Caco-2 (cell line): ENCODE measurements at places on chromosomes 2 and 18. TPM values are rescaled to one million over a fixed set of nuclear protein-coding genes. Genes with fewer than 3 reads are reported as not detected.

The CD226 gene
- total RNA-seq, result 0.02 TPM in 1 of 2 replicates, not detected in the other

DNA sequence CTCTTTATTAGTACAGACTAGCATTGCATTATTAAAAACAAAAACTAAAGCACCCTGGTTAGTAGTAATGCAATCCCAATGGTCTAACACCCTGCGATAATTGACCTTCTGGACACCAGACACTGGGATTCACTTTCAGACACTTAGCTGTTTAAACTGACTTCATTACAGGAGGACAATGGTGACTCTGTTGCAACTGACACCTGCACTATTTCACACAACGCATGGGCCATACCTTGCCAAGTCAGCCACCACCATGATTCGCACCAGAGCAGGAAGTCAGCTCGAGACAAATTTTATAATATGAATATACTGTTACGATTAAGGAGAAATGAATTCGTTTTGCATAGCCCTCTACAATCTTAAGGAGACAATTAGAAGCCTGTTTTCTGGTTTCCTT lies 150.7 kb downstream of the MEIS1 start:
- no peaks in the 10 kb centered on the region for H3K4me1 ChIP-seq
- H3K36me3 ChIP-seq, result no peaks in the 10 kb centered on the region
- H3K27ac ChIP-seq, result no peak overlapping the region
- H3K27me3 ChIP-seq, result no peaks in the 10 kb centered on the region; the same call in 1 of the 2 replicates

DNA sequence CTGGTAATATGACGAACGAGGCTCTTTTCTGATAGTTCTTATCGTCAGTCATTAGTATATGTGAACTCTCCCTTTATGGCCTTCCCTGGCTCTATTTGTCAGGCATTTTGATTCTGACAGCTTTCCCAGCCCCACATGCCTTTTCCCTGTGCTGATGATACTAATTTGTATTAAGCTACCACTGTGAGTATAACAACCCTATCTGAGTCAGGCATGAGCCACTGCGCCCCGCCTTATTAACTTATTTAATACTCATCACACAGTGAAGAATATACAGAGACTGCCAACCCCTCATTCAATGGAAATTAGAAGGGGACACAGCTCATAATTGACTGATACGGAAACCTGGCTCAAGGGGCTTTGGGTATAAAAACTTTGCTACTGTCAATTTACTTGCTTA lies 140.0 kb downstream of the NETO1 start:
- no peak overlapping the region for H3K27ac ChIP-seq
- no peak for DNase-seq
- H3K27me3 ChIP-seq, result no peaks in the 10 kb centered on the region
- H3K4me1 ChIP-seq, result no peaks in the 10 kb centered on the region
- H3K36me3 ChIP-seq, result no peaks in the 10 kb centered on the region

DNA sequence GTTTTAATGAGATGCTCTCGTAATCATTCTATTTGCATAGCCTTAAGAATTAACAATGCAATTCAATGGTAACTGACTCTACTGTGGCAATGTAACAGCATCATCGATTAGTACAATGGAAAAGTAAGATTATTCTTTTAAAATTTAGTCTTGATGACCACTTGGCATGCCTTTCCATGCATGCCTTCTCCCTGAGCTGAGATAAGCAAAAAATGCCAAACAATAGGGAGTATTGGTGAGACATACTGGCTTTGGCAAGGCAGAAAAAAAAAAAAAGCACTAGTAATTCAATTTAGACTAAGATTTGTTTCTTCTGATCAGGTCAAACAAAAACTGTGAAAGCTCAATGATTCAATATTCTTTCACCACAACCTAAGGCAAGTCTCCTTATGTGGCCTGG lies 110.8 kb upstream of the TRIB2 start:
- no peak overlapping the region for H3K4me3 ChIP-seq
- H3K27me3 ChIP-seq, result no peaks in the 10 kb centered on the region
- H3K36me3 ChIP-seq, result no peaks in the 10 kb centered on the region
- H3K4me1 ChIP-seq, result no peaks in the 10 kb centered on the region
- H3K27ac ChIP-seq, result no peak overlapping the region

The TCF7L1 gene
- total RNA-seq, result 27.7 and 29.0 TPM in 2 replicates

The KATNAL2 gene
- not detected in 2 replicates for total RNA-seq

- H3K36me3 ChIP-seq, result no peaks in the 10 kb centered on the region
- no peak overlapping the region for H3K27ac ChIP-seq
- no peaks in the 10 kb centered on the region for H3K4me1 ChIP-seq
- no peaks in the 10 kb centered on the region for H3K27me3 ChIP-seq
- H3K4me3 ChIP-seq, result no peak overlapping the region
- peak; percentile 7 for DNase-seq
Measured at GRCh38 chr18:43620936-43621335, 343.6 kb upstream of the SYT4 start.

The SDC1 gene
- total RNA-seq, result 23.5 and 24.3 TPM in 2 replicates

GRCh38 chr2:65420712-65421431 lies 11.5 kb downstream of the SPRED2 start:
- H3K27me3 ChIP-seq, result no peaks in the 10 kb centered on the region
- H3K4me1 ChIP-seq, result peaks cover 43% of the 10 kb centered on the region
- DNase-seq, result peak; percentile 66
- H3K27ac ChIP-seq, result peak overlapping the region; percentile 81

GRCh38 chr2:131828164-131828561 lies 300.5 kb downstream of the CCDC74A start:
- no peak for DNase-seq
- H3K36me3 ChIP-seq, result no peaks in the 10 kb centered on the region
- H3K4me1 ChIP-seq, result no peaks in the 10 kb centered on the region
- H3K4me3 ChIP-seq, result no peak overlapping the region
- H3K27ac ChIP-seq, result no peak overlapping the region
- no peaks in the 10 kb centered on the region for H3K27me3 ChIP-seq

DNA sequence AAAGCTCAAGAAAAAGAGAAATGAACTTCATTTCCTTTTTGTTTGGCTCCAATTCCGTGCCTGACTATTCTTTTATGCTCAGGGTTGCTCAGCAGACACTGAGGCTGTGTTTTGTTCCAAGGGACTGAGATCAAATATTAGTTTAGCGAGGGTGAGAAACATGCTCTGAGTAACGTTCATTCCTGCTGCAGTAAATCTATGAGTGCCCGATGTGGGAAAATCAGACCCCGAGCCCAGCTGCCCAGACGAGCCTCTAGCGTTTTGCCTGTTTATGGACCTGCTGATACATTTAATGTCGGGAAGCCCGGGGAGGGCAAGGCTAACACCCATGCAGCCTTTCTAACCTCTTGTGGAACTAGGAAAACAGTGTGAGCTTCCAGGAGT lies 119.2 kb downstream of the VAPA start:
- no peak for DNase-seq
- H3K4me3 ChIP-seq, result no peak overlapping the region
- no peaks in the 10 kb centered on the region for H3K27me3 ChIP-seq
- H3K36me3 ChIP-seq, result no peaks in the 10 kb centered on the region
- H3K27ac ChIP-seq, result no peak overlapping the region
- peaks cover 6% of the 10 kb centered on the region for H3K4me1 ChIP-seq

DNA sequence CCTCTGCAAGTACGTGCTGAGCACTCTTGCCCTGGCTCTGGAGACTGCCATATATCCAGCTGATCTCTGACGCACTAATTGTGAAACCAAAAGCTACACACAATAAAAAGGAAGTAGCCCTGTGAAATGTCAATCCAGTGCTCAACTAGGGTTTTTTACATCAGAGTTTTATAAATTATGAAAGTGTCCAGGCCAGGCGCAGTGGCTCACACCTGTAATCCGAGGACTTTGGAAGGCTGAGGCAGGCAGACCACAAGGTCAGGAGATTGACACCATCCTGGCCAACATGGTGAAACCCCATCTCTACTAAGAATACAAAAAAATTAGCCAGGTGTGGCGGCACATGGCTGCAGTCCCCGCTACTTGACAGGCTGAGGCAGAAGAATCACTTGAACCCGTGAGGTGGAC lies 24.5 kb upstream of the PEX13 start:
- no peaks in the 10 kb centered on the region for H3K4me1 ChIP-seq
- H3K4me3 ChIP-seq, result no peak overlapping the region
- H3K36me3 ChIP-seq, result no peaks in the 10 kb centered on the region
- no peak overlapping the region for H3K27ac ChIP-seq
- no peaks in the 10 kb centered on the region for H3K27me3 ChIP-seq

DNA sequence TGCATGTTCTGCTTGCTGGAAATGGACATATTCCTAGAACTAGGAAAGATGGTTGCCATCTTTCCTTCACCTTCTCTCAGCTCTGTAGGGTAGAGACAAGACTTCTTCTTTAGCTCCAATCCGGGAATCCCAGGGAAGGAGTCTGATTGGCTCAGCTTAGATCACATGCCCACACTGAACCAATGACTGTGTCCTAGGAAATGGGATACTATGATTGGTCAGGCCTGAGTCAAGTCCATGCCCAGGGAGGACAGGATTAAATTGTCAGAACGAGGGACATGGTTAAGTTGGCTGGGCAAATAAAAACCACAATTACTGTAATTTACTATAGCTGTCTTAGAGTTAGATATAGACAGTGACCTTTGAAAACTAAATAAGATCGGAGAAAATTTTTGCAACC lies 31.4 kb downstream of the SEMA4F start:
- no peaks in the 10 kb centered on the region for H3K4me1 ChIP-seq
- H3K4me3 ChIP-seq, result no peak overlapping the region
- no peak for DNase-seq
- no peak overlapping the region for H3K27ac ChIP-seq

- H3K4me3 ChIP-seq, result no peak overlapping the region
- DNase-seq, result no peak
- H3K27ac ChIP-seq, result no peak overlapping the region
- H3K36me3 ChIP-seq, result no peaks in the 10 kb centered on the region
- H3K27me3 ChIP-seq, result no peaks in the 10 kb centered on the region
- H3K4me1 ChIP-seq, result no peaks in the 10 kb centered on the region
Measured at GRCh38 chr2:126535408-126535807, 120.5 kb upstream of the GYPC start.

- no peak overlapping the region for H3K4me3 ChIP-seq
- no peaks in the 10 kb centered on the region for H3K36me3 ChIP-seq
- H3K27ac ChIP-seq, result no peak overlapping the region
- no peaks in the 10 kb centered on the region for H3K27me3 ChIP-seq
- H3K4me1 ChIP-seq, result no peaks in the 10 kb centered on the region
Measured at GRCh38 chr18:73645160-73645715, 502.4 kb downstream of the FBXO15 start.

DNA sequence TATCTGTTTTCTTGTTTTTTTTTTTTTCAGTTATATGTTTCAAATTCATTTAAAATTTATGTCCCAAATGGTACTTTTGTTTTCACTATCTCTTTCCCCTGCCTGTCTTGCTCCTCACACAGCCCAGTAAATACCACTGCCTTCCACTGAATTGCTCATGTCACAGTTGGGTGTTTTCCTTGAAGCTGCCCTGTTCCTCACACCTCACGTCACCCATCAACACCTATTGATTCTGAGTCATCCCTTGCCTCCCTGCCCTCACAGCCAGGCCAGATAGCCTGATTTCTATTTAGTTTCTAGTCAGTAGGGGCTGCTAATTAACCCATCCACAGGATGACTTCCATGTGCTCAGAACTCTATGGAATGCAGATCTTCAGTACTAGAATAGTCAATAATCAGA lies 25.3 kb downstream of the FSHR start:
- H3K4me1 ChIP-seq, result no peaks in the 10 kb centered on the region
- H3K27me3 ChIP-seq, result no peaks in the 10 kb centered on the region
- H3K36me3 ChIP-seq, result no peaks in the 10 kb centered on the region

GRCh38 chr2:68764806-68765311 lies 30.2 kb downstream of the ARHGAP25 start:
- H3K27me3 ChIP-seq, result no peaks in the 10 kb centered on the region; the same call in 1 of the 2 replicates
- H3K4me1 ChIP-seq, result no peaks in the 10 kb centered on the region
- DNase-seq, result no peak
- H3K36me3 ChIP-seq, result no peaks in the 10 kb centered on the region
- H3K27ac ChIP-seq, result no peak overlapping the region

The LRP2 gene
- 238 and 260 TPM in 2 replicates for total RNA-seq

- H3K27ac ChIP-seq, result peak overlapping the region; percentile 82
- peak; percentile 81 for DNase-seq
- no peaks in the 10 kb centered on the region for H3K36me3 ChIP-seq
- no peak overlapping the region for H3K4me3 ChIP-seq
- peaks cover 27% of the 10 kb centered on the region for H3K4me1 ChIP-seq
- no peaks in the 10 kb centered on the region for H3K27me3 ChIP-seq
Measured at GRCh38 chr2:215931256-215931903, 82.0 kb downstream of the MREG start.

DNA sequence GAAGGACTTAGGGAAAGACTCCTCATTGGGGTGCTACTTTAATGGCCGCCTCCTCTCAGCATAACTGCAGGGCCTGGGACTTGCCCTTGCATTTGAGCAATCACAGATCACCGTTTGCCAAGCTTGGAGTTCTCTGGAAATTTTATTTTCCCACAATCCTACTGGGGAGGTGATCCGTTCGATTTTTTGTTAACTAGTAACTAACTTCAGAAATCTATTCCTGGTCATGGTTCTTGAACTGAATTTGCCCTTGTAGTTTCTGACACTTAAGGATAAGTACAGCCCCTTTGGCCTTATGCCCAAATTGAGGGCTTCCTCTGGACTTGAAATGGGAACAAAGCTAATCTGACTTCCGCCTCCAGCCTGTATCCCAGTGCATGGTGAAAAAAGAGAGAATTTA lies 60.5 kb upstream of the ST3GAL5 start:
- H3K27me3 ChIP-seq, result no peaks in the 10 kb centered on the region
- no peak overlapping the region for H3K27ac ChIP-seq
- H3K4me1 ChIP-seq, result no peaks in the 10 kb centered on the region
- no peak for DNase-seq
- H3K4me3 ChIP-seq, result no peak overlapping the region
- no peaks in the 10 kb centered on the region for H3K36me3 ChIP-seq
